ENCODE measurements at places on chromosomes 12 and 14. TPM values are rescaled to one million over a fixed set of nuclear protein-coding genes. Genes with fewer than 3 reads are reported as not detected.

GRCh38 chr14:30551460-30551859 is 7.5 kb upstream of the G2E3 start:
- no peaks in the 10 kb centered on the region for H3K36me3 ChIP-seq
- no peak overlapping the region for H3K27ac ChIP-seq
- peaks cover 15% of the 10 kb centered on the region for H3K27me3 ChIP-seq

DNA sequence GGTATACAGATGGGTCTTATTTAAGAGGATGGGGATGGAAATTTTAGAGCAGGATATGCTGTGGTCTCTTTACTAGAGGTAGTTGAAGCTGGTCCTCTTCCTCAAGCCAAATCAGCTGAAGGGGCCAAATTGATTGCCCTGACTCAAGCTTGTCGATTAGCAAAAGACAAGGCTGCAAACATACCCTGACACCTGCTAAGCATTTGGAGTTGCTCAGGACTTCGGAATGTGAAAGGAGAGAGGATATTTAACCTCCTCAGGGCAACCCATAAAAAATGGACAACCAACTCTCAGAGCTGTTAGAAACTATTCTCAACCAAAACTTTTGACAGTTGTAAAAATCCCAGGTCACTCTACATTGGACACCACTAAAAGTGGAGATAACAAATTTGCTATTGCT is 15.6 kb downstream of the PTGDR start:
- DNase-seq: no peak
- no peak overlapping the region for H3K4me3 ChIP-seq
- H3K4me1 ChIP-seq: peaks cover 50% of the 10 kb centered on the region

GRCh38 chr14:30211326-30211725 is 283.7 kb upstream of the PRKD1 start:
- no peak overlapping the region for H3K27ac ChIP-seq
- H3K4me1 ChIP-seq: no peaks in the 10 kb centered on the region
- H3K4me3 ChIP-seq: no peak overlapping the region

DNA sequence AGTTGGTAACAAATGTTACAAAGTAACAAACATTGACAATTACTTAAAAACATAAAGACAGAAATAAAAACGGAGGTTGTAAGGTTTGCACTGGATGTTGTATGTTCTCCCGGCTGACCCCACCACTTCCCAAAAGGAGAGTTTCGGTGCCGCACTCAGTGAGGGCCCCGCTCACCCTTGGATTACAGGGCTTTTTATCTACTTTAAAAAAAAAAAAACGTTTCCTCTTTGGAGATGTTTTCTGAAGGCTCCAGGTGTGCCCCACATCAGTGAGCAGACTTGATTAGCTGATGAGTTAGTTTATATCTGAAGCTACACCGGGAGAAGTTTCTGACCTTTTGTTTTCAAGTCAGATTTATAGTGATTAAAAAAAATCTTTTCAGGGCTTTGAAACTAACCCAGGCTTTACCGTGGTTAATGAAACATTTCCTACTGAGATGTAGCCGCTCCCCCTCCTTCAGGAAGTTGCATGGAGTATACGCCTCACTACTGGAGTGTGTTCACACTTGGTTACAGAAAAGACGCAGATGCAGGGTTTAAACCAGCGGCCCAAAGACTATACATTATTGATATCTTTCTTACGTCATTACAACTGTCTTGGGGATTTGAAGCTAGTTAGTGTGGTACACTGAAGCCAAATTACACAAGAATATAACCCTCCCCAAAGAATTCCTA is 38.0 kb upstream of the BCL7A start:
- no peaks in the 10 kb centered on the region for H3K27me3 ChIP-seq
- H3K4me1 ChIP-seq: peaks cover 6% of the 10 kb centered on the region
- no peaks in the 10 kb centered on the region for H3K36me3 ChIP-seq
- H3K27ac ChIP-seq: no peak overlapping the region
- no peak for DNase-seq

DNA sequence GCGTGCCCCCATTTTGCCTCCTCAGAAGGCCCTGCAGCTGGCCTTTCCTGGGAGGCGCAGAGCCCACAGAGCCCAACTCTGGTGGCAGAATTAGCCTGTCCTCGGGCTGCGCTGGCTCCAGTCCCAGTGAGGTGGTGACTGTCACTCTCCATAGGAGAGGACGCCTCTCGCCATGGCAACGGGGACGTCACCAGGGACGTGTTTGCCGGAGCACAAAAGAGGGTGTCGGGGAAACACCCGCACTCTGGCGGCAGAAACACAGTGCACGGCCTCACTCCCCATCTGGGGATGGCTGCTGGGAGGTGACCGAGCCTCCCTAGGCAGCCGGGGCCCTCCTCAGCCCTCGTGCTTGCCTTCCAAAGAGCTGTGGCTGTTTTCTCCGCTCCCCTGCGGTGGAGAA is 50.2 kb upstream of the NCOR2 start:
- H3K27ac ChIP-seq: no peak overlapping the region
- no peaks in the 10 kb centered on the region for H3K4me1 ChIP-seq
- no peak for DNase-seq
- no peaks in the 10 kb centered on the region for H3K27me3 ChIP-seq

- H3K27ac ChIP-seq: no peak overlapping the region
- H3K4me3 ChIP-seq: no peak overlapping the region
- H3K27me3 ChIP-seq: peaks cover 24% of the 10 kb centered on the region
- H3K4me1 ChIP-seq: no peaks in the 10 kb centered on the region
- H3K36me3 ChIP-seq: no peaks in the 10 kb centered on the region
Observed at GRCh38 chr14:69807192-69807591, 10.2 kb upstream of the SLC10A1 start.

GRCh38 chr14:103732868-103733620 is 17.4 kb downstream of the ZFYVE21 start:
- no peak for DNase-seq
- peaks cover 5% of the 10 kb centered on the region for H3K36me3 ChIP-seq
- H3K27me3 ChIP-seq: no peaks in the 10 kb centered on the region
- H3K4me3 ChIP-seq: no peak overlapping the region
- H3K27ac ChIP-seq: no peak overlapping the region

DNA sequence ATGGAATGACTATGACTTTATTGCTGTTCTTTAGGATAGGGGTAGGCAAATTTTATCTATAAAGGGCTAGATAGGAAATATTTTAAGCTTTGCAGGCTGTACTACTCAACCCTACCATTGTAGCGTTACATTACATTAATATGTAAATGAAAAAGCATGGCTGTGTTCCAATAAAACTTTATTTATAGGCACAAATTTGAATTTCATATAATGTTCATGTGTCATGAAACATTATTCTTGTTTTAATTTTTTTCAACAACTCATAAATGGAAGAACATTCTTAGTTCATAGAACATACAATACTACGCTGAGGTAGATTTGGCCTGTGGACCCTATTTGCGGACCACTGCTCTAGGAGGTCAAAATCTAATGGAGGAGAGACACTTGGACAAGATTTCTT is 133.7 kb downstream of the SOX5 start:
- no peak overlapping the region for H3K27ac ChIP-seq
- H3K36me3 ChIP-seq: no peaks in the 10 kb centered on the region
- H3K27me3 ChIP-seq: no peaks in the 10 kb centered on the region

DNA sequence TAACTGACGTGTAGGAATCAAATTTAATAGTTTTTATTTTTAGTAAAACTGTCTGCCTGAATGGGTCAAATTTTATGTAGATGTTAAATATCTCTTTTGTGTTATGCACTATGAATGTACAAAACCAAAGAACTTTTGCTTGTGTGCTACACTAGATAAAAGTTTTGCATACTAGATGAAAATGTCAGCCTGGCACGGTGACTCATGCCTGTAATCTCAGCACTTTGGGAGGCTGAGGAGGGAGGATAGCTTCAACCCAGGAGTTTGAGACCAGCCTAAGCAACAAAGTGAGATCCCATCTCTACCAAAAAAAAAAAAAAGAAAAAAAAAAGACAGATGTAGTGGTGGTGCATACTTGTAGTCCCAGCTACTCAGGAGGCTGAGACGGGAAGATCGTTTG is 11.1 kb downstream of the AEBP2 start:
- no peak overlapping the region for H3K27ac ChIP-seq
- no peaks in the 10 kb centered on the region for H3K27me3 ChIP-seq
- H3K36me3 ChIP-seq: peaks cover 32% of the 10 kb centered on the region
- H3K4me1 ChIP-seq: peaks cover 37% of the 10 kb centered on the region

DNA sequence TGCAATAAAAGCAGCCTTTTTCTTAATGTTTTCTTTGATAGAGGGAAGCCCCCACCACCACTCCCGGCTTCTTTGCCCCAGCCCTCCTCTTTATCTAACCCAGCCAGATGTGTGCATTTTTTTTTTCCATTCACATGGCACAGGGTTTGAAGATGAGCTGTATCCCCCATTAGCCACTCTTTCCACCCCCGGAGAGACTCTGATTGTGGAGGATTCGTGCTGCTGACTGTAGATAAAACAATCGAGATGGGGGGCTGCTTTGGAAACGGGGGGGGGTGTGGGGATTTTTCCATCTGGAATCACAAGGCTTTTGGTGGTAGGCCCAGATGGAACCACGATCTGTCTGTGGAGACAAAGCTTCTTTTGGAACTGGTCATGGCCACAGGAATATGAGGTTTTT is 46.2 kb upstream of the VASH1 start:
- H3K36me3 ChIP-seq: no peaks in the 10 kb centered on the region
- no peak overlapping the region for H3K4me3 ChIP-seq
- H3K4me1 ChIP-seq: no peaks in the 10 kb centered on the region
- peaks cover 32% of the 10 kb centered on the region for H3K27me3 ChIP-seq

NTN4 gene
- 0.25 TPM for total RNA-seq

FAM216A gene
- 14.7 TPM for total RNA-seq

RAD51AP1 gene
- total RNA-seq: 43.5 TPM

Data from activated CD4-positive, alpha-beta memory T cell treated with anti-CD3 and anti-CD28 coated beads, Interleukin-2, amount 10 ng/mL, durations not matched to agents 7 days and 5 days (primary cell).